ENCODE measurements at places on chromosomes 3 and 15.

- peak; percentile 76 for DNase-seq
Observed at GRCh38 chr3:36965440-36965839, 20.6 kb upstream of the TRANK1 start.

- no peak for DNase-seq
Observed at GRCh38 chr3:157265931-157266330, 106.0 kb upstream of the CCNL1 start.

DNA sequence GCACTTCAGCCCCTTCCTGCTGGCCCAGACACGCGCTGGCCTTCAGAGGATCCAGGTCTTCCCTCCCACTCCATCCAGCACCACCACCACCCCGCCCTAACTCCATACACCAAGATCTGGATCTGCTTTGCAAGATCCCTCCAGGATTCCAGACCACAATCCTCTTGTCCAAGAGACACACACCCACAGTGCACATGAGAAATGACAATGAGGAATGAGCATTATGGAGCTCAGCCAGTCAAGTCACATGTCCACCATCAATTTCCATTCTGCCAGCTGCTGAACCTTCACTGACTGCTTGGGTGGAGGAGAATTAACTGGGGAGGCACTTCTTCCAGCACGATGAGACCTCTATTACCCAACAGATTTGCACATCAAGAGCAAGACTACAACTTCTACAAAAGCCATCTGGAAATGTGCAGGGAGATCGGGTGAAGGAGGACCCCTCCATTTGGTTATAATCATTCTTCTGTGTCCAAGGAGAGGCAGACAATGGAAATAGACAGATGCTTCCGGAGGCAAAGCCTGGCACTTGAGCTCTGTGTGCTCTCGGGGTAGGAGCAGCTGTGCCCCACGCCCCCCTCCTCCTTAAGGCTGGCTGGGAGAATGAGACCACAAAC, 12.3 kb upstream of the SPATA12 start:
- DNase-seq, result peak; percentile 46

DNA sequence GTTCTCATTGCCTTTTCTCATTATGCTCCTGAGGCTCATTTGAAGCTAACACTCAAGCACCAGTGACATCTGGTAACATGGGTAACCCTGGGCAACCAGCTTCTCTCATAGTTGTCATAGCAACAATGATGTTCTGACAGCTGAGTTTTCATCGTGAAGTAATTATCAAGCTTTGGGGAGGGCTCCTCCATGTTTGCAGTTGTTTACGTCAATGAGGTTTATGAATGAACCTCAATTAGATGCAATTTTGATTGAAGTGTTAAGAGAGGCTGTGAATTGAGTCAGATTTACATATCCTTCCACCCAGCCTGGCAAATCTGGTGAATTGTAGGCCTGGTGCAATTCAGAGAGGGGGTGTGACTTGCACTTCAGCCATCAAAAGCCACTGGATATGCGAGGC, 119.3 kb upstream of the CHD2 start:
- DNase-seq, result peak; percentile 59

- no peak for DNase-seq
Observed at GRCh38 chr15:101111570-101112262, 140.1 kb downstream of the CHSY1 start.

- DNase-seq, result no peak
Observed at GRCh38 chr3:184872200-184872599, 60.2 kb downstream of the VPS8 start.

- DNase-seq, result no peak
Observed at GRCh38 chr3:160450846-160451245, 1.3 kb upstream of the TRIM59 start.

DNA sequence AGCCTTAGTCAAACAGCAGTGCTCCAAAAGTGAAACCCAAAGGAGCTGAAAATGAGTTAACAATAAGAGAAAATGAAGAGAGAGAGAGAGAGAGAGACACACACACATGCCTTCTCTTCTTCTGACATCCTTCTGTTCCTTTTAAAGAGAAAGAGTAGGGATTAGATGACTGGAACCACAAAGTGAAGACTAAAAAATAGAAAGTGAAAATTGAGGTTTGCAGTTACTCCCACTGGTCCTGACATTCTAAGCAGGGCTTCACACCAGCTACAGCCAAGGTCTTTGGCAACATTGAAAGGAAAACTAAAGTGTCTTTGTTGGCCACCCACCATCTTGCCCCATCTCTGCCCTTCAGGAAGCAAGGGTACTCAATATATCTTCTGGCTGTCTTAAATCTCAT, 59.2 kb downstream of the USP50 start:
- DNase-seq, result no peak

DNA sequence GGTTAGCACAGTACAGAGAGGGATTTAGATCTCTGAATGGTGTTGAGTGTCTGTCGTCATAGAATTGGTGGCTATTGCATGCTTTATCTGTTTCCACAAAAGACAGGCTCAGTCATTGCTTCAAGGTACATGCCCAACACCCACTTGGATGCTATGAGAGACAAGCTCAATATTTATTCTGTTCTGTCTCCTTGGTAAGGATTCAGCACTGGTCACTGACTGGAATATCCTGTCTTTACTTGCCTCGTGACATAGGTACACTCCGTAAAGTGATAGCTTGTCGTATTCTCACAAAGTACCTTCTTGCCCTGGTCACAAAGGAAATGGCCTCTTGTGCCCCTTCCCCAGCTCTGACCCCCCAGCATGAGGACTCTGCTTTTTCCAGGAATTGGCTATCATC, 72.8 kb upstream of the CTNNB1 start:
- no peak for DNase-seq

GRCh38 chr3:152317956-152318355, 49.2 kb downstream of the MBNL1 start:
- no peak for DNase-seq

- no peak for DNase-seq
Observed at GRCh38 chr3:27165321-27165721, 203.9 kb downstream of the NEK10 start.

DNA sequence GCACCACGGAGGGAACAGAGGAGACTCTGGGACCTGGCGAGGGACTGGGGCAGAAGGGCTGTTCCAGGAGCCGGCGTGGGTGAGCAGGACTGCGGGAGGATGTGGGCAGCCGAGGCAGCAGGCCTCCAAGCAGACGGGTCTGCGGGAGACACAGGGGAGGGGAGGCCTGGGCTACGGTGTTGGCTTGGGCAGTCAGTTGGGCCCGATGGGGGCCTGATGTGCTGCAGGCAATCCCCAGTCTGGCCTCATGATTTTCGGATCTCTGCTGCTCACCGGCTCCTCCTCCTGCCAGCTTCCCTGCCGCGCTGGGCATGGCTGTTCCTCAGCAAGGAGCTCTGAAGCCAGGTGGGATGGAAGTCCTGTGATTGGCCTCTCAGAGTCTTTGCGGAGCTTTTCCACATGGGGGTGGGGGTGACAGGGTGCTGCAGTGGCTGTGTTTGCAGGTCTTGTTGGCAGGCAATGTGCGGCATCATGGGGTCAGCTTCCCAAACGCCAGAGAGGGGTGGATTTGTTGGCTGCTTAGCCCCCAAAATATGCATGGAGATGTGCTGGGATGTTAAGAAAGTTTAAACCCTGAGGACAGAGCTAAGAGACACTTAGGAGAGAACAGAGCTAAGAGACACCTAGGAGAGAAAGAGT, 19.3 kb downstream of the MINAR1 start:
- no peak for DNase-seq

DNA sequence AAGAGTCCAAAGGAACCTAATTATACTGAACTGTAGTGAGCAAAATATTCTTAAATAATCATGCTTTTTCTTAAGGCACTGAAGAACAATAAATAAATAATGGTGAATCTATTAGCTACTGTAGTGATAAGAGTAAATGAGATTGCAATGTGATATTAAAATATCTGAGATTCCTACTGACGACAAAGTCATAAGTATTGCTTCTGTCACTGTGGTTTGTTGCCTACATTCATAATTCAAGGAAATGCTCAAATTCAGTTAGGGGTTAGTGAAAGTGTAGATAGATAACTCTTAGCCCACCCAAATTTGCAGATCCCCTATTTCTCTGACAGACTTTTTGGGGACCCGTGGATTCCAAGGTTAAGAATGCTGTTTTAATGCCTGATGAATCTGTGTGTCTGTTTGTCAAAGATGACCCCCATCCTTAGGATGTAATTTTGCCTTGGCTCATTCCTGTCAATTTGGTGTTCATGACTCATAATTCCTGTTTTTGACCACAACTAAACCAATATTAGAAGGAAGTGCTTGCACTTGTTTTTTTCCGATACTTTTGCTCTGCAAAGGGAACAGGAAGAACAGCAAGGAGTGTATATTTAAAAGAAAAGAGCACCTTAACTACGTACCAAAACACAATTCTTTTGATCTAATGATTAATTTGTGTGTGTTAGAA, 86.7 kb downstream of the MAGI1 start:
- DNase-seq, result peak; percentile 26

DNA sequence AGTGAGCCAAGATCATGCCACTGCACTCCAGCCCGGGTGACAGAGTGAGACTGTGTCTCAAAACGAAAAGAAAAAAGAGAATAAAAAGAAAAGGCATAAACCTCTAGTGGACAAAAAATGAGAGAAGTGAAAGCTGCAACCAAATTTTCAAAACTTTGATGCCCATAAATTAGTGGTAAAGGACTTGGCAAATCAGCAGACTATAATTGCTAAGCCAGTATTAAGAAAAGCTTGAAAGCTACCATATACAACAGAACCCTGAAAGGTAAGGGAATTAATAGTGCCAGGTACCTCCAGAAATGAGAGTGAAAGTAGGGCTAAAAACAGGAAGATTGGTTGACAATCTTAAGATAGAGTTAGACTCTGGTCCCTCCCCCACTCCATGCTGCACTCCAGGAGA, 32.9 kb upstream of the SLC22A13 start:
- no peak for DNase-seq

GRCh38 chr3:20064796-20065564, 24.7 kb downstream of the KAT2B start:
- peak; percentile 1 for DNase-seq

- no peak for DNase-seq
Observed at GRCh38 chr3:139647866-139648435, 29.8 kb downstream of the NMNAT3 start.

DNA sequence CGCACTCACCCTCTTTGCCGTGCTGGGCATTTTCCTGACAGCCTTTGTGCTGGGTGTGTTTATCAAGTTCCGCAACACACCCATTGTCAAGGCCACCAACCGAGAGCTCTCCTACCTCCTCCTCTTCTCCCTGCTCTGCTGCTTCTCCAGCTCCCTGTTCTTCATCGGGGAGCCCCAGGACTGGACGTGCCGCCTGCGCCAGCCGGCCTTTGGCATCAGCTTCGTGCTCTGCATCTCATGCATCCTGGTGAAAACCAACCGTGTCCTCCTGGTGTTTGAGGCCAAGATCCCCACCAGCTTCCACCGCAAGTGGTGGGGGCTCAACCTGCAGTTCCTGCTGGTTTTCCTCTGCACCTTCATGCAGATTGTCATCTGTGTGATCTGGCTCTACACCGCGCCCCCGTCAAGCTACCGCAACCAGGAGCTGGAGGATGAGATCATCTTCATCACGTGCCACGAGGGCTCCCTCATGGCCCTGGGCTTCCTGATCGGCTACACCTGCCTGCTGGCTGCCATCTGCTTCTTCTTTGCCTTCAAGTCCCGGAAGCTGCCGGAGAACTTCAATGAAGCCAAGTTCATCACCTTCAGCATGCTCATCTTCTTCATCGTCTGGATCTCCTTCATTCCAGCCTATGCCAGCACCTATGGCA, 41.1 kb upstream of the CSTA start:
- peak; percentile 18 for DNase-seq

- DNase-seq, result no peak
Observed at GRCh38 chr15:86101818-86102217, 22.1 kb downstream of the AGBL1 start.

DNA sequence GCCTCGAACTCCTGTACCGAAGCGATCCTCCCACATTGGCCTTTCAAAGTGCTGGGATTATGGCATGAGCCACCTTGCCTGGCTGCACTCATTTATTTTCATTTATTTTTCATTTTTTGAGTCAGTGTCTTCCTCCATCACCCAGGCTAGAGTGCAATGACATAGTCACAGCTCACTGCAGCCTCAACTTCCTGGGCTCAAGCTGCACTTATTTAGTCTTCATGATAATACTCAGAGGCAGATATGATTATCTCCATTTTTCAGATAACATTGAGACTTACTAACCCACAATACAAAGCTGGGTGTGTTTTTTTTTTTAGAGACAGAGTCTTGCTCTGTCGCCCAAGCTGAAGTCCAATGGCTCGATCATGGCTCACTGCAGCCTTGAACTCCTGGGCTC, 10.0 kb downstream of the PRKCI start:
- peak; percentile 2 for DNase-seq

DNA sequence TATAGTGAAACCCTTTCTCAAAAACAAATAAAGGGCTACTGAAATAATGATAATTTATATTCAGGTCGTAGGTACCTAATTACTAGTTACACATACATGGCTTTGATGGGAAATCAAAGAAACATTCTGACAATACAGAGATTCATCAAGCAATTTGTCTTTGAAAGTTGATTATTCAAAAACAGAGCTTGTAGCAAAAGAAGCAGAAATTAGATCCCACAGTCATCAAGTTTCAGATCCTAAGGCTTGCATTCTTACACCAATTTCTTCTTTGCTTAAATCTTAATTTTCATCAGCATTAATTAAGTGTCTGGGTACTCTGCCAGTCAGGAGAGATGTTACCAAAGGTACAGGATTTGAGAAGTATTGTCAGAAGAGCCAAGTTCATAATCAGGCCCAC, 1.5 kb upstream of the HEXA start:
- DNase-seq, result no peak

DNA sequence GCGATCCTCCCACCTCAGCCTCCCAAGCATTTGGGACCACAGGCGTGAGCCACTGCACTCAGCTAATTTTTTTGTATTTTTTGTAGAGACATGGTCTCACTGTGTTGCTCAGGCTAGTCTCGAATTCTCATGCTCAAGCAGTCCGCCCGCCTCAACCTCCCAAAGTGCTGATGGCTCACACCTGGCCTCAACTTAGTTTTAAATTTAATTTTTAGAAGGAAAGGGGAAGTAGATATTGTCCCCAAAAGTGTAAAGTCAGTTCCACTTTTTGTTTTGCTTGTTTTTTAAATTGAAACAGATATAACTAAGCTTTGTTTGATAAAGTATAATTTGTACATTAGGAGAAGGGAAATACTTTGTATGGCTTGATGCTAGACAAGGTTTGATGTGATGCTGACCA, 31.3 kb upstream of the NFKBIZ start:
- no peak for DNase-seq

DNA sequence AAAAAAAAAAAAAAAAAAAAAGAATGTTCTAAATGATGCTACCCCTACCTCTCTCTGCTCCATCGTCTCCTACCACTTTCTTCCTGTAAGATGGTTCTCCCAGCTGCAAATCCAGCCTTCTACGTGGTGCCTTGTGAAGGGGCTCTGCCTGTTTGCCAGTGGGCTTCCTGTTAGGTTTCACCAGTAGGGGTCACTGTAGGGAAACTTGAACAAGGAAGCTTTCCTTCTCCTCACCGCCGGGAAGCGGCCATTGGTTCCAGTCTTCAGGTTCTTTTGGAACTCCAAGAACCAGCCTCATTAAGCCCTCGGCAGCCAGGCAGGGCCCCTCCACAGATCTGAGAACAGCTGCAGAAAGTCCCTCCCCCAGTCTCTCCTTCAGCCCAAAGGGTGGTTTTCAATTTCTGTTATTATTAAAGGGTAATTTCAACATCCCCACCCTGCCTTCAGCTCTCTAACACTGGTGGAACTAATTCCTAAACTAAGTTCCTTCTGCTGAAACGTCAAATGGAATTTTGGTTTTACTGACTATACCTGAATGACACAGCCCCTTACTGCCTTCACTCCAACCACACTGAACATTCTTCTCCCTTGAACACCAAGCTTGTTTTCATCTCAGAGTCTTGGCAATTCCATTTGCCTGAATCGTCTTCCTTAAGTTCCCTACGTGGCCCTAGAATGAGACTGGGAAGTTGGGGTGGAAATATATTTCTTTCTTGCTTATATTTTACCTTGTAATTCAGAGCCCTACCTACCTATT, 13.5 kb downstream of the MCCC1 start:
- DNase-seq, result peak; percentile 53

Measured in DMS53 (cell line).